Epithelial cell of umbilical artery (primary cell): ENCODE measurements at places on chromosomes 4 and X. TPM values are rescaled to one million over a fixed set of nuclear protein-coding genes. Genes with fewer than 3 reads are reported as not detected.

Gene TKTL1
- total RNA-seq = not detected in 2 replicates

Gene GJB1
- not detected in 2 replicates for total RNA-seq

Gene MAGEA10
- not detected in 2 replicates for total RNA-seq

Gene CXCL3
- 0.61 and 1.3 TPM in 2 replicates for total RNA-seq

Gene ASB5
- not detected in 2 replicates for total RNA-seq

Gene FAAH2
- total RNA-seq = 0.65 TPM in 1 of 2 replicates, not detected in the other

Gene IRF2
- 15.6 and 28.9 TPM in 2 replicates for total RNA-seq

Gene NAP1L3
- 0.65 and 2.3 TPM in 2 replicates for total RNA-seq
